ENCODE measurements at places on chromosomes 2 and 18.

GRCh38 chr2:190452433-190452832, 44.3 kb downstream of the MFSD6 start:
- DNase-seq = no peak

GRCh38 chr2:15663802-15664201, 72.1 kb downstream of the DDX1 start:
- no peak for DNase-seq

- DNase-seq = no peak
Observed at GRCh38 chr2:149877074-149877473, 289.5 kb upstream of the MMADHC start.

- DNase-seq = no peak
Observed at GRCh38 chr18:47801817-47802216, 128.6 kb downstream of the SMAD2 start.

- no peak for DNase-seq
Observed at GRCh38 chr2:238558456-238559099, 131.9 kb downstream of the ASB1 start.

DNA sequence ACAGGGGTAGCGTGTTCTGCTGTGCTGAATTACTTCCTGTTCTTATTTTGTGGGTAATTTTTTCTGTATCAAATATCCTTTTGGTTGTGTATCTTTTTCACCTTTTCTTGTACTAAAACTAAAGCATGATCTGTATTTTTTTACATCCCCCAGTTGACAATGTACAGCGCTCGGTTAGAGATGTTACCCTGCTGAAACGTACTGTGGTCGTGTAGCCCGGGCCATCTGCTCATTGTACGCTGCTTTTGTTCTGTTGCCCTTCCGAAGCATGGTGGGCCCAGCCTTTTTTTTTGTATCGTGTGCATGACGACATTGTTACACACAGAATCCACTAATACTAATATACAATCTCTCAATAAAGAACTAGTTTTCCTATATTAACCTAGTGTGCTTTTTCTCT, 233.1 kb downstream of the HAUS1 start:
- DNase-seq = no peak

GRCh38 chr18:26405190-26405801, 143.1 kb downstream of the KCTD1 start:
- DNase-seq = no peak

DNA sequence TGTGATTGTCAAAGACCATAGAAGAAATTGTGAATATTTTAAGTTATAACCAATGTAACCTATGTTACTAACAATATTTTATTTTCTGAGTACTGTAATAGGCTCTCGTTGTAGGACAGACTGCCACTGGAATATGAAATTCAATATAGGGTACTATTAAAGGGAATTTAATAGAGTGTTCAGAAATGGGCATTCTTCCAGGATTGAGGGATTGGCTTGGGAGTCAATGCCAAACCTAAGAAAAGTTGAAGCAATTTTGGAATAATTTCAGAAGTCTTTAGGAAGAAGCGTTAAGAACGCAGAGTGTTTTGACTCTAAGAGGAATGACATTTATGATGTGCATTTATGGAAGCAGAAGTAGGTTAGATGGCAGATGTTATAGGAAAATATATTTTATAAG, 79.0 kb downstream of the ACVR2A start:
- DNase-seq = no peak
